ENCODE measurements at places on chromosomes 5 and 9. TPM values are rescaled to one million over a fixed set of nuclear protein-coding genes. Genes with fewer than 3 reads are reported as not detected.

DNA sequence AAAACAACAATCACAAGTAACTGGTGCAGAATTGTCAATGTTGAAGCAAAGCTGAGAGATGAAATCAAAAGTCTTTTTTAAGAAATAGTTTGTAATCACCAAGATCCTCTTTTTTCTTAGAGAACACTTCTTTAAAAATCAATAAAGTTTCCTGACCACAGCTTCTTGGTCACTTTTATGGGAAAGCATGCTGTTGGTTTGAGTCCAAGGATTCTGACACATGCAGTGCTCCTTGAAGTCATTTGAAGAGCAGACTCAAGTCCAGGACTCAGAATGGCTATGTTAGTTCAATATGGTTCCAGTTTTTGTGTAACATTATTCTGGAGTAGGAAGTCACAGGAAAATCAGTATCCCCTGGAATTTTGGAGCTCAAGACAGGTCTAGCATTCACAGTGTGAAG is 480.6 kb downstream of the NR2F1-AS1 start:
- DNase-seq = no peak
- H3K4me3 ChIP-seq = no peak overlapping the region
- no peaks in the 10 kb centered on the region for H3K27me3 ChIP-seq
- H3K36me3 ChIP-seq = no peaks in the 10 kb centered on the region

GRCh38 chr5:142305211-142305610 is 19.6 kb downstream of the SPRY4 start:
- H3K4me3 ChIP-seq = no peak overlapping the region
- no peak for DNase-seq
- H3K27me3 ChIP-seq = no peaks in the 10 kb centered on the region
- H3K36me3 ChIP-seq = peaks cover 8% of the 10 kb centered on the region

GRCh38 chr5:131068893-131069643 is 96.0 kb downstream of the HINT1 start:
- no peak for DNase-seq
- H3K27me3 ChIP-seq = no peaks in the 10 kb centered on the region
- no peak overlapping the region for H3K4me3 ChIP-seq
- peaks cover 6% of the 10 kb centered on the region for H3K36me3 ChIP-seq

DNA sequence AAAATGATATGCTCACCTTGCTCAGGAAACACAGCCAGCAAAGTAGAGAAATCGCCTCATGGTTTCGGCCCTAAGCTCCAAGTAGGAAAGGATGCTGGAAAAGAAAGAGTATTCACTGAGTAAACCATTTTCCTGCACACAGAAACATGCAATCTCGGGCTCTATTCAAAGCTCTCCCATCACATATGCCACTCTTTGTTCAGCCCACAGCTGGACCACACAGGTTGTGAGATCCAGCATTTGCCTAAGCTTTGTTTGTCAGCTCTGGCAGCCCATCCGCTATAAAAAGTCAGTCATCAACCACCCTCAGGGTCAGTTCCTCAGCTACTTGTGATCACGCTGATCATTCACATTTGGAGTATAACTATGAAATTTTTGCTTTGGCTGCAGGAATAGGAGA is 96.5 kb upstream of the SMARCA2 start:
- no peak overlapping the region for H3K27ac ChIP-seq
- no peaks in the 10 kb centered on the region for H3K4me1 ChIP-seq
- no peaks in the 10 kb centered on the region for H3K27me3 ChIP-seq
- no peak overlapping the region for H3K4me3 ChIP-seq
- H3K36me3 ChIP-seq = no peaks in the 10 kb centered on the region

DNA sequence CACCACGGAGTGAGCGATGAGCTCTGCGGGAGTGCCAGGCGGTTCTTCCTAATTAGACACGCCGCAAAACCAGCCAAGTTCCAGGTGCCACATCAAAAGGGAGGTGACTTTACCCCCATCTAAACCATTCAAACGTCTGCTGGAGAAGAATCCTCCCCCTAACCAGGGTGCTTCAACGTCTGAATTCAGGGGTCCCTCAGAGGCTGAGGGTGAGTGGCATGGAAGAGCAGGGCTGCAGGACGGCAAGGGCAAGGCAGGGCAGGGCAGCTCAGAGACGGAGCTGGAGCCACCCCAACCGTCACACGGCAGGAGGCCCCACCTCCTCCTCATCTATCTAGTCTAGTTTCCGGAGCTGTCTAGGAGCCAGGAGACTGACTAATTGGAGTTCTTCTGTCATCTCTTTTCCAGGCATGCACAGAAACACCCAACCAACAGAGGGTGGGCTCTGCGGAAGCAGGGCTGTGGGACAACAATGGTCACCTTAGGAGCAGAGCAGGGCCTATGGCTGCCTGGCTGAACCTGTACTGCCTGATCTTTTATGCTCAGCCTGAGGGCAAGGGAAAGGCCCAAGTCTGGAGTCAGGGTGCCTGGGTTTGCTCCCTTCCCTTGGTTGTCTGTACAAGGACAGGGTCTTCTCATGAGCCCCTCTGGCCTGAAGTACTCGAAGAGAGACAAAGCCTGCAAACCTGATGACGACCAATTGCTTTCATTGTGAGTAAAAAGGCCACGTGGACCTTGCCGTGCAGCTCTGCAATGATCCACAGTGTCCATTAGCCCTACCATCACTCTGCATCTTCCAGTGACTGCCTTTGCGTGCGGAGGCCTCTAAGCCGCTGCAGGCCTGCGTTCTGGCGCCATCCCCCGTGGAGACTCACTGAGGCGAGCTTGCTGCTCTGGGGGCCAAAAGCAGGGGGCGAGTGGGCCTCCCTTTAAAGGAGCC is 81.0 kb upstream of the SLC25A51 start:
- no peak overlapping the region for H3K27ac ChIP-seq
- no peaks in the 10 kb centered on the region for H3K36me3 ChIP-seq
- H3K27me3 ChIP-seq = no peaks in the 10 kb centered on the region
- no peak for DNase-seq
- H3K4me3 ChIP-seq = no peak overlapping the region

DNA sequence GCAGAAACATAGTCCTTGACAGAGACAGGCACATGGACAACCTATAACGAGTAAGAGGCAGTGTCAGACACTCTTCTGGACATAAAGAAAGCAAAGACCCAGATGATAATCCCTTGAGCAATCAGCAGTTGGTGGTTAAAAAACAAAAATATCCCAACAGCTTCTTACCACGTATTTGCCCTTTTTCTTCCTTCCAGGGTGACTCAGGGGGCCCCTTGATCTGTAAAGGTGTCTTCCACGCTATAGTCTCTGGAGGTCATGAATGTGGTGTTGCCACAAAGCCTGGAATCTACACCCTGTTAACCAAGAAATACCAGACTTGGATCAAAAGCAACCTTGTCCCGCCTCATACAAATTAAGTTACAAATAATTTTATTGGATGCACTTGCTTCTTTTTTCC is 9.5 kb downstream of the GZMK start:
- no peaks in the 10 kb centered on the region for H3K36me3 ChIP-seq
- no peak overlapping the region for H3K27ac ChIP-seq
- DNase-seq = no peak
- H3K4me3 ChIP-seq = no peak overlapping the region

The DAPK1 gene
- 79.4 TPM for total RNA-seq
